Endothelial cell (in vitro differentiated cells): ENCODE measurements at places on chromosomes 11 and 22. TPM values are rescaled to one million over a fixed set of nuclear protein-coding genes. Genes with fewer than 3 reads are reported as not detected.

The CDC42EP1 gene
- total RNA-seq = 51.2 TPM

The LUZP2 gene
- total RNA-seq = 0.10 TPM

The F2 gene
- 4.4 TPM for total RNA-seq

The FOLR2 gene
- total RNA-seq = not detected

The OR52N4 gene
- not detected for total RNA-seq

DNA sequence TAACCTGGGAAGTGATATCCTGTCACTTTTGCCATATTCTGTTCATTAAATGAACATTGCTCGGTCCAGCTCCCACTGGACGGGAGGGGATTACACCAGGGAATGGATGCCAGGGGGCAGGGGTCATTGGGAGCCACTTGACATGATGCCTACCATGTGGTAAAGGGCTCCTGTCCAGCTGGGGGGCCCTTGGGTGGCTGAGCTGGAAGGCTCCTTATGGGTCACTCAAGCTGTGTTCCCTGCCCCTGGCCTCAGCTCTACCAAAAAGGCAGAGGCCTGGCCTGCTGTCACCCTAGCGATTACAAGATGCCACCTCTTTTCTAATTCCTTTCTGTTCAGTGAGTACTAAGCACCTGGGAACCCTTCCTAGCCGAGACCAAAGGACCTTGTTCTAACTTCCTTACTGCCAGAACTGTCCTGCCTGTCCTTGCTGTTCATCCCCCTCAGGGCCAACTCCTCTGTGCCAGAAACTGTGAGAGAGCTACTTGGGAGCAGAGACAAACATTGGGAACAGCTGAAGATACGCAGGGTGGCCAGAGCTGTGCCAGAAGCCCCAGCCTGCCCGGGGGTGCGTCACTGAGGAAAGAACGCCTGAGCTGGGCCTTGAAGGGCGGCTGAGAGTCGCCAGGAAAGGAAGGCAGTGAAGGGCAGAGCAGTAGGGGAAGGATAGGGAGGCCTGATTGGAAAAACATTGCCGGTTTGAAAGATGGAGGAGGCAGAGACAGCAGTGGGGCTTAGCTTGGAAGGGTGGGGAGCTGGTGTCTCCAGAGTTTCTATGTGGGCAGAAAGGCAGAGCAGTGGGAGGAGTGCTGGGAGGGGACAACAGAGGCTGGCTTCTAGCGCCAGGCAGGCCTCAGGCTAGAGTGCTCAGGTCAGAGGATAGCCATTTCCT, 12.7 kb upstream of the UVRAG start:
- no peak for DNase-seq

DNA sequence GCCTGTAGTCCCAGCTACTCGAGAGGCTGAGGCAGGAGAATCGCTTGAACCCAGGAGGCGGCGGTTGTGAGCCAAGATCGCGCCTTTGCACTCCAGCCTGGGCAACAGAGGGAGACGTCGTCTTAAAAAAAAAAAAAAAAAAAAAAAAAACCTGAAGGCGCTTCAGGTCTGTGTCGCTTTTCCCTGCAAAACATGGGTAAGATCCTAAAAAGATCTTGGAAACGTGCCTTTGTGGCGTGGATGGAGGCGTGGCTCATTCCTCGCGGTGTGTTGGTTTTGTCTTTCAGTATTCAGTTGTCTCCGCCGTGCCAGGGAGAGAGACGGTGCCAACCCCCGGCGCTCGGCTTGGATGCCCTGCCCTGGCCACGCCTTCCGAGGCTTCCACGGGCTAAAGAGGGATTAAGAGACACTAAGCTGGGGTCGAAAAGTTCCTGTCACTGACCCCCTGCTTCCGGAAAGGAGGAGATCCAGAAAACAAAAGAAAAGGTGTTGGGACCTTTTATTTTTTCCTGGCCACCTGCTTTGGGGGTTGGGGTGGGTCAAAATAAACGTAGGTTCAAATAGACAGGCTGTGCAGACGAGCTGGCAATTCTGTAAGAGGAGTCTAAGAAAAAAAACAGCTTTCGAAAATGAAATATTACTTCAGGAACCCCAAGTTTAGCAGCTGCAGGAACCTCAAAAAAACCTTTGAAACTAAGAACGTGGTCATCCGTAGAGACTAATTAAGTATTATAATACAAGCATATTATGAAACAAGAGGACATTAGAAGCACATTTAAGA, 1.1 kb upstream of the SLC35F2 start:
- DNase-seq = peak; percentile 12

DNA sequence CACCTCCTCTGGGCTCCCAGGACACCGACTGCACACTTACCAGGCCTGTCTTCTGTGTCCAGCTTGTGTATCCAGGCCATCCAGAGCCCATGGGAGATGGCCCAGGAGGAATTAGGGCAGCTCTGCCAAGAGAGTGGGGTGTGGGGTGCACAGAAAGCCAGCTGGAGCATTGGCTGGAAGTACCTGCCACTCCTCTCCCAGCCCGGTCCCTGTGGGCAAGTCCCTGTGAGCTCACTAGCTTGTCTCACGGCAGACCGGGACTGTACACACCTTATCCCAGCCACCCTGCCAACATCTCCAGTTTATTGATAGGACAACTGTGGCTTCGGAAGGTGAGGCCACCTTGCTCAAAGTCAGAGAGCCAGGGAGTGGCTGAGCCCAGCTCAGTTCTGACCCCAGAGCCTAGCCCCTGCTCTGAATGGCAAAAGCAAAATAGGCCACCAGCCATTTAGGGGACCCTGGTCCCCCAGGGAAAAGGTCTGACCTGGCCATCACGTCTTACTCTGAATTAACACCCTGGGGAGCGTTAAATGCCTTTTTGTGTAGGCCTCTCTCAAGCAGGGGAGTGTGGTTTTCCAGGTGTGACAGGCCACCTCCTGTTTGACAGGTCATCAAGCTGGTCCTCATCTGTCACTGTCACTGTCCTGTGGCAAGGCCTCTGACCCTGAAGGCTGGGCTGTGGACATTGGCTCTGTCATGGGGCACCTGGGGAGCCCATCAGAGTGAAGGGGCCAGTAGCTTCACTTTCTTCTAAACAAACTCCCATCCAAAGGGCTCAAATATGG, 15.1 kb downstream of the UQCR10 start:
- no peak for DNase-seq

DNA sequence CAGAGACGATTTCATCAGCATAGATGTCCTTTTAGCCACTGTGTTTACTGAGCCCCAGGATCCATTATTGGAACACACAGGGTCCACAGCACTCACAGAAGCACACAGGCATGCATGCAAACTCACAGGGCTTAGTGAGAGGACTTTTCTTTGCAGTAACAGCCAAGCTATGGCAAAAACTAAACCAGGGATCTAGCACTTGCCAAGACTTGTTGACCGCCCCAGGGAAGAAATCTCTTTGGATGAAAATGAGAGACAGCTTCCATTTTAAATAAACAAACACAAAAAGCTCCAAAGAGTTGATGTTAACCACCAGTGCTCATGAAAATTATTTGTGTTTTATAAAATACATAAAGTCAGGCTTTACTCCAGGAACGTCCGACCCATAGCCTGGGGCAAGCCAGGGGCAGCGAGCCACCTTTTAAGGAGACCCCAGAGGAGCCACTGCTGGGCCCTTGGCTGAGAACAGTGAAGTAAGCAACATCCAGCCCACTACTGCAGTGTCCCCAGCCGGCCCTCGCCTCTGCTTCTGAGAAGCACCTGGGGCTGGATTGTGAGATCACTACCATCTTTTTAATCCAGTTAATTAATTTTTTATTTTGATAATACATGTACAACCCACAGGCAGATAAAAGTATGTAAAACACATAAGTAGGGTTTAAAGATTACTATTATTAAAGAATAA, 22.0 kb upstream of the TFIP11 start:
- DNase-seq = no peak

- DNase-seq = no peak
Measured at GRCh38 chr22:45704648-45705047, 33.0 kb downstream of the ATXN10 start.

DNA sequence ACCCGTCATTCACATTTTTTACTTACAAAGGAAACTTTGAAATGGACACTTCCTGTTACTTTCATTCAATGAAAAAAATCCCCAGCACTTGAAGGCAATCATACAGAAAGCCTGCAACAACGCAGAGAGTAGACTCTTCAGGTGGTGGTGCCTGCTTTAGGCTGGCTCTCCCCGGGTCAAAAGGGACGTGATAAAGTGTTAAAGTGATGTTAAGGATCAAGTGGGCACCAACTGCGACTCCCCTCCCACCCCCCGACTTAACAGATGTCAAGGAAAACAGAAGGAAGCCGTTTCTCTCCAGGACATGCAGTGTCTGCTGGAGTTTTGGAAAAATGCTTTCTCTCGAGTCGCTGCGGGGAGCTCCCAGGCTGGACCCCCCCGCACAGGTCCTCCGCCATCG, 414 bp upstream of the PNPLA3 start:
- no peak for DNase-seq

- DNase-seq = no peak
Measured at GRCh38 chr11:65559951-65560537, 1.9 kb upstream of the LTBP3 start.

DNA sequence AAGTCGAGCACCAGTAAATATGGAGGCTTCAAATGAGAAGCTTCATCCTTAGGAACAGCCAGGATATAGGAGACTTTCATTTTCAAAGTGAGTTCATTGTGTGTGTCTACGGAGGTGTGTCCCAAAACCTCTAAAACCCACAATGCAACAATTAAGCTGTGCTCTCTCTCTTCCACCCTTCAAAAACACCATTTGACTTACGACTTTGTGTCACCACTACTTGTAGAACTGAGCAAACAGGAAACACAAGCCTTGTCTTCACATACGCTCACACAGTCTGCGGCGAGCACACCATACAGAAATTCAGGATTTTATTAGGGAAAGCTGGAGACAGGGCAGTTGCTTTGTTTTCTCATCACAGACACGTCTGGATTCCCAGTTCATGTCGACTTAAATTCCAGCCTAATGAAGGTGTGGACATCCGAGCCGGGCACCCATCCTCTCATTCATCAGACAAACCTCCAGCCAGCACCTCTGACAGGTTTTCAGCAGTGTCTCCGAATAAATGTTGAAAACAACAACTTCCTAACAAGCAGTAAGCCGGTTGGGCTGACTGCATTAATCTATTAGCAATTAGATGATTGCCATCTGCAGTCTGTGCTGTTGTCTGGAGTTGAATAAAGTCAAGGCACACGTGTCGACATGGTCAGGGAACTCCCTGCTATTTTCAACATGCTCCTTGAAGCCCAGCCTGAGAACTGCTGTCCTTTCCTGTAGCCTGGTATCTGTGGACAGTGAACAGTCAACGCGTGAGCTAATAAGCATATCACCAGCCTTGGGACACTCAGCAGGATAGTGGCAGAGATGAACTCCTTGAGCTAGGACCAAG, 1411.1 kb downstream of the BRD1 start:
- DNase-seq = no peak

- DNase-seq = peak; percentile 35
Measured at GRCh38 chr11:73729594-73730206, 31.2 kb downstream of the RAB6A start.

DNA sequence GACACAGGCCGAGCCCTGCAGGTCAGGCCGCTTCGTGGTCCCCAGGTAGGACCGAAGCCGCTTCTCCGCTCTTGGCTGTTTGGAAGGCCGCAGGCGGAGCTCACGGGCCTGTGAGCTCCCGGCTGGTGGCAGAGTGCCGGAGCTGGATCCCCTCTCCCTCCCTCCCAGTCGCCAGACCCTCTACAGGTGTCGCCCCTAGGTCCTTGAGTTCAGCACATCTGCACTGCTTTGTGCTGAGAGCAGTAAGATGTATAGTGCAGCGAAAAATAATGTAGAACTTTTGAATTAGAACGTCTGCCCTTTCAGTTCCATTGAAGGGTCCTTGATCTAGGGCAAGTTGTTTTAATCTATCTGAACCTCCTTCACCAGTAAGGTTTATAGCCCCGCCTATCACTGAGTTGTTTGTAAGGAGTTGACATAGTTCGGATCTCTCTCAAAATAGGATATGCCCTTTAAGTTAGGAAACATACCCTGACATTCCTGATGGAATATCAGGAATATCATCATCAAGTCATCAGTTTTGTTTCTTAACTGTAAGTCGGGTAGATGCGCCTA, 419 bp downstream of the ANKRD49 start:
- DNase-seq = no peak

- DNase-seq = no peak
Measured at GRCh38 chr11:119061256-119061655, 4.3 kb upstream of the HYOU1 start.

DNA sequence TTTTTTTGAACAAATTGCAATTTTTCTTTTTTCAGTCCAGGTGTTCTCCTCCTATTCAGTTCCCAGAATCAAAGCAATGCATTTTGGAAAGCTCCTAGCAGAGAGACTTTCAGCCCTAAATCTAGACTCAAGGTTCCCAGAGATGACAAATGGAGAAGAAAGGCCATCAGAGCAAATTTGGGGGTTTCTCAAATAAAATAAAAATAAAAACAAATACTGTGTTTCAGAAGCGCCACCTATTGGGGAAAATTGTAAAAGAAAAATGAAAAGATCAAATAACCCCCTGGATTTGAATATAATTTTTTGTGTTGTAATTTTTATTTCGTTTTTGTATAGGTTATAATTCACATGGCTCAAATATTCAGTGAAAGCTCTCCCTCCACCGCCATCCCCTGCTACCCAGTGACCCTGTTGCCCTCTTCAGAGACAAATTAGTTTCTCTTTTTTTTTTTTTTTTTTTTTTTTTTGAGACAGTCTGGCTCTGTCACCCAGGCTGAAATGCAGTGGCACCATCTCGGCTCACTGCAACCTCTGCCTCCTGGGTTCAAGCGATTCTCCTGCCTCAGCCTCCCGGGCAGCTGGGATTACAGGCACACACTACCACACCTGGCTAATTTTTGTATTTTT, 6.2 kb upstream of the UBE4A start:
- DNase-seq = no peak

DNA sequence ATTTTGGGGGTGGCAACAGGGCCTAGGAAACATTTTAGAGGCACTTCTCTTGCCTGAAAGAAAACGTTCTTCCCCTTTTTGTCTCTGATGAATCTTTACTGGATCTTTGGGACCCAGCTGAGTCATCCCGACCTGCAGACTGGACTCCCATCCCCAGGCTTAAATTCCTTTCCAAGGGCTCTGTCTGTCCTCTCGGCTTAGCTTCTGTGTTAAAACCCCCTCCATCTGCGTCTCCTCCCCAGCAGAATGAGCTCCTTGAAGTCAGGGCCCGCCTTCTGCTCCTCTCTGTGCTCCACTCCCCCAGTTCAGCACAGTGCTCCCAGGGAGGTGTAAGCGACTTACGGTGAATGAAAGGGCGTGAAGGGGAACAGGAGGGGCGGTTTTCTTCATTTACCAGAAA, 895 bp upstream of the DAGLA start:
- DNase-seq = no peak

DNA sequence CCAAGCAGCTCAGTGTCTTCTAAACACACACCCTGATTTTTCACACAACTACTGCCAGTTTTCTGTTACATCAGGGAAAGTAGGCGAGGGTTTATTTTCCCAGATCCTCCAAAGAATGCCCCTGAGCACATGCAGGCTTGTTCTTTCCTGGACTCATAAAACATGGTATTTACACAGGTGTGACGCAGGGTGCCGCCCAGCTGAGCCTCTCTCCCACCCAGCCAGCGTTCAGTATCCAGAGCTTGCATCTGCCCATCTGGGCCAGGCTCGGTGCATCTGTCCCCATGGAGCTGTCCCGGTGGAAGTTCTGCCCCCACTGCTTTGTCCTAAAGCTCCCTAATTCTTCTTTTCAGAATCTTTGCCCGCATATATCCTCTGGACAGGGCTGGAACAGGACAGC, 44.8 kb upstream of the ISX start:
- DNase-seq = no peak

GRCh38 chr11:61866958-61867343, 24.4 kb downstream of the FADS3 start:
- DNase-seq = no peak
